ENCODE measurements at places on chromosomes 6 and 20.

GRCh38 chr6:150444308-150444707 is 75.5 kb downstream of the IYD start:
- DNase-seq = no peak

GRCh38 chr6:39561536-39562266 is 163.5 kb downstream of the KIF6 start:
- DNase-seq = peak; percentile 45

GRCh38 chr6:115865914-115866313 is 194.8 kb downstream of the FRK start:
- no peak for DNase-seq

DNA sequence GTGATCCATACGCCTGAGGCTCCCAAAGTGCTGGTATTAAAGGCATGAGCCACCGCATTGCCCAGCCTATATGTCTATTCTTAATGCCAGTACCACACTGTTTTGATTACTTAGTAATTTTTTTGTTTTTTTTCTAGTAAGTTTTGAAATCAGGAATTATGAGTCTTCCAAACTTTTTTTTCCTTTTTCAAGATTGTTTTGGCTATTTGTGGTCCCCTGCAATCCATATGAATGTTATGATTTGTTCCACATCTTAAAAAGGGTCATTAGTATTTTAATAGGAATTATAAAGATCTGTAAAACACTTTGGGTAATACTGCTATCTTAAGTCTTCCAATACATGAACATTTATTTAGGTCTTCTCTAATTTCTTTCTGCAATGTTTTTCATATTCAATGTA is 6.8 kb upstream of the POPDC3 start:
- DNase-seq = no peak

DNA sequence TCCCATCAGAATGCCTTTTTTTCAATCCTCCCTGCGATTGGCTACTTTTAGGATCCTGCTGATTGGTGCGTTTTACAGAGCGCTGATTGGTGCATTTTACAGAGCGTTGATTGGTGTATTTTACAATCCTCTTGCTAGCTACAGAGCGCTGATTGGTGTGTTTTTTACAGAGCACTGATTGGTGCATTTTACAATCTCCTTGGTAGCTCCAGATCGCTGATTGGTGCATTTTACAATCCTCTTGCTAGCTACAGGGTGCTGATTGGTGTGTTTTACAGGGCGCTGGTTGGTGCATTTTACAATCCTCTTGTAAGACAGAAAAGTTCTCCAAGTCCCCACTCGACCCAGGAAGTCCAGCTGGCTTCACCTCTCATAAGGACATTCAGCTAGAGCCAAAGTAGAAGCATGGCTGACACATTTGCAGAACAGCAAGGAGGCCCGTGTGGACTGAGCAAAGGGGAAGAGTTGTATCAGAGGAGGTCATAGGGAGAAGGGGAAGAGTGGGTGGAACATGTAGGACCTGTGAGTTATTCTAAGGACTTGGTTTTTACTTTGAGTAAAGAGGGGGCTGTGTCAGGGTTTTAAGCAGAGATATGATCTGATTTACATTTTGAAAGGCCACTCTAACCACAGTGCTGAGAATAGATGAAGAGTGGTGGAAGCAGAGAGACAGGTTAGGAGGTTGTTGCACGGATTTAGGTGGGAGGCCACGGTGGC is 2.6 kb downstream of the ALDH5A1 start:
- DNase-seq = no peak

Measured in fibroblast of skin of back (primary cell).